ENCODE measurements at places on chromosomes 16 and 17.

GRCh38 chr17:41419716-41420115 is 4.7 kb downstream of the KRT37 start:
- no peak for DNase-seq

- DNase-seq = no peak
These were observed 87.7 kb downstream of the MYH10 start for GRCh38 chr17:8542599-8543502.

DNA sequence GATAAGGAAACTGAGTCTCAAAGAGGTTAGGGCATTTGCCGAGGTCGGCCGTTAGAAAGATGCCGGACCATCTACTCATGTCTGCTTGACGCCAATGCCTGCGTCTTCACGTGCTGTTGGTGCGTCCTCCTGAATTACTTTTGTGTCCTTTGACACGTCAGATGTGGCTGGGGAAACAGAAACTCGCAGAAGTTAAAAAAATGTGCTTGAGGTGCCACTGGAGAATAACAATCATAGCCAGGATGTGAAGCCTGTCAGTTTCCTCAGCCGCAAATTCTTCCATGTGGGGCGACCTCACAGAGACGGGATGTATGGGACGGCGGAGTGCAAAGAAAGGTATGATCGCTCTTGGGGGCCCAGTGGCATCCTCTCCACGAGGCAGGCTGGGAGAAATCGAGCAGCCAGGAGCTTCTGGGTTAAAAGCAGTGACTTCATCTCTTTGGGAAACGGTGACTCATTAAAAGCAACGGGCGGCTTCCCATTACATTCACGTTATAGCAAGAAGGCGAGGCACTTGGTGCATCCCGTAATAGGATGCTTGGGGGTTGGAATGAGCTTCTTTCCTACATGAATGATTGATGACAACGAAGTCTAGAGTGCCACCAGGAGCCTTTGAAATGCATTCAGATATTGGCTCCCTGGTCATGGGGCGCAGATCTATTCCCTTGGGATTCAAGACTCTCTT is 67.8 kb downstream of the BMERB1 start:
- DNase-seq = no peak

DNA sequence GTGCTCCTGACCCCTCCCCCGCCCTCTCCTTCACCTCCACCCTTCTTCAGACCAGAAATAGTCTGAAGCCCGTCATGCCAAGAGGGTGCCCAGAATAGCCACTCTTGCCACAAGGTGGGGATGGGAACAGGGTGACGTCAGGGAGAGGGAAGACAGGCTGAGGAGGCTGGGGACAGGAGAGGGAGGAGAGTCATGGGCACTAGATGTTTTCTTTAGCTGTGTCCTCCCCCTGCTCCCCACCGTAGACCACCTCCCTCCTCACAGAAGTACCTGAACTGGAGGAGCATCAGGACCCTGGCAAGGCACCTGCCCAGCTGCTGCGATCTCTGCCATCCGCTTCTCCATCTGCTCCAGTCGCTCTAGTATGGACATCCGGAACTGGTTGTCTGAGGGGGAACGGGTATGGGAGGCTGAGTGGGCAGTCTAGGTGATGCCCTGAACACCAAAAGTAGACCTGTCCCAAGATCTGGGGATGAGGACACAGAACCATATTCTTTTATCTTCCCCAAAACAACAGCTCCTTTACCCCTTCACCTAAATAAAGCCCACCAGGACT is 6.6 kb upstream of the SPAG7 start:
- no peak for DNase-seq
